ENCODE measurements at places on chromosomes 4 and X. TPM values are rescaled to one million over a fixed set of nuclear protein-coding genes. Genes with fewer than 3 reads are reported as not detected.

The IQSEC2 gene
- 12.7 TPM for total RNA-seq

The IL3RA gene
- total RNA-seq, result 1.3 TPM

The PABPC4L gene
- total RNA-seq, result 0.26 TPM

The EPHA5 gene
- total RNA-seq, result not detected

The SPATA4 gene
- total RNA-seq, result not detected

The GUCY1A1 gene
- 7.6 TPM for total RNA-seq

The FAM241A gene
- total RNA-seq, result 2.0 TPM

The BANK1 gene
- total RNA-seq, result 1.0 TPM

The COL4A6 gene
- under 0.01 TPM for total RNA-seq

The PASD1 gene
- total RNA-seq, result not detected

DNA sequence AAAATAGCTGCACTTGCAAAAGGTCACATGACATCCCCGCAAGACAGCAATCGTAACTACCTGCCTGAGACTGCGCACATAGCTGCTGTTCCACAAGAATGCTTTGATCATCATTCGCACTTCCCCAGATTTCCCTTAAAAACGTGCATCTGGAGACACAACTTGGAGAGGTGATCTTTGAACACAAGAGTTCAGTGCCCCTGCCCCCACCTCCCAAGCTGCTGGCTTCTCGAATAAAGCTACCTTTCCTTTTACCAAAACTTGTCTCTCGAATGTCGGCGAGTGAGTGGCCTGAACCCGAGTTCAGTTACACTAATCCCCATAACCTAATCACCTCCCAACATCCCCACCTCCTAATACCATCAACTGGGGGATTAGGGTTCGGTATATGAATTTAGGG, 14.4 kb upstream of the MRFAP1 start:
- no peak for DNase-seq
- no peaks in the 10 kb centered on the region for H3K36me3 ChIP-seq
- no peaks in the 10 kb centered on the region for H3K4me1 ChIP-seq
- no peak overlapping the region for H3K4me3 ChIP-seq

DNA sequence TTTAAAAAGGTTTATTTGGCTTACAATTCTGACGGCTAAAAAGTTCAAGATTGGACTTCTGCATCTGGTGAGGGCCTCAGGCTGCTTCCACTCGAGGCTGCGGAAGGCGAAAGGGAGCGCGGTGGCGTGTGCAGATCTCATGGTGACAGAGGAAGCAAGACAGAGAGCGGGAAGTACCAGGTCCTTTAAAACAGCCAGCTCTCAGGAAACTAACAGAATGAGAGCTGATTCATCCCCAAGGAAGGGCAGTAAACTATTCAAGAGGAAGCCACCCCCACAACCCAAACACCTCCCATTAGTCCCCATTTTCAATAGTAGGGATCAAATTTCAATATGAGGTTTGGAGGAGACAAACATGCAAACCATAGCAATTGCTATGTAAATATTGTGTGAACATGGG, 2144.2 kb upstream of the AGA start:
- no peaks in the 10 kb centered on the region for H3K36me3 ChIP-seq
- DNase-seq, result no peak
- no peak overlapping the region for H3K27ac ChIP-seq

- no peak overlapping the region for H3K4me3 ChIP-seq
- no peak for DNase-seq
- H3K27me3 ChIP-seq, result no peaks in the 10 kb centered on the region
- H3K4me1 ChIP-seq, result no peaks in the 10 kb centered on the region
- H3K27ac ChIP-seq, result no peak overlapping the region
Measured at GRCh38 chr4:111628437-111628836, 516.8 kb upstream of the FAM241A start.

DNA sequence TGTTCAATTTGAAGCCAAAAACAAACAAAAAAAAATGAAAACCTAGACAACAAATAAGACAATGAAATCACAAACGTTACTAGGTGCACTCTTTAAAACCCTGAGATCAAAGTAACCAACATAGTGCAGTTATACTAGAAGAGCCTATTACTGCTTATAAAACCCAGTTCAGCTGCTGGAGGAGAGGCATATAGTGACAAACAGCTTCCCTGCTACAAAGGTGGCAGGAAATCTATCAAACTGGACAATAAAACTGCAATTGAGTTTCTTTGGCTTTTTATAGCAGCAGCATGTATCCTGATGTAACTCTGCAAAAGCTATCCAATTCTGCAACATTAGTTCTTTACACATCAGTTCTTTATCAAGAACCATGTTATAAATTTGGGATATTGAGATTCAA, 155.6 kb downstream of the LRBA start:
- DNase-seq, result no peak
- H3K27ac ChIP-seq, result no peak overlapping the region
- H3K36me3 ChIP-seq, result no peaks in the 10 kb centered on the region
- H3K27me3 ChIP-seq, result no peaks in the 10 kb centered on the region

GRCh38 chrX:18210470-18210869, 10.2 kb downstream of the BEND2 start:
- no peak overlapping the region for H3K4me3 ChIP-seq
- H3K27me3 ChIP-seq, result no peaks in the 10 kb centered on the region
- H3K36me3 ChIP-seq, result no peaks in the 10 kb centered on the region
- H3K4me1 ChIP-seq, result no peaks in the 10 kb centered on the region
- H3K27ac ChIP-seq, result no peak overlapping the region

- no peak overlapping the region for H3K4me3 ChIP-seq
- no peaks in the 10 kb centered on the region for H3K27me3 ChIP-seq
- no peak overlapping the region for H3K27ac ChIP-seq
- no peaks in the 10 kb centered on the region for H3K36me3 ChIP-seq
- H3K4me1 ChIP-seq, result no peaks in the 10 kb centered on the region
Measured at GRCh38 chrX:123818243-123818642, 41.6 kb upstream of the XIAP start.

DNA sequence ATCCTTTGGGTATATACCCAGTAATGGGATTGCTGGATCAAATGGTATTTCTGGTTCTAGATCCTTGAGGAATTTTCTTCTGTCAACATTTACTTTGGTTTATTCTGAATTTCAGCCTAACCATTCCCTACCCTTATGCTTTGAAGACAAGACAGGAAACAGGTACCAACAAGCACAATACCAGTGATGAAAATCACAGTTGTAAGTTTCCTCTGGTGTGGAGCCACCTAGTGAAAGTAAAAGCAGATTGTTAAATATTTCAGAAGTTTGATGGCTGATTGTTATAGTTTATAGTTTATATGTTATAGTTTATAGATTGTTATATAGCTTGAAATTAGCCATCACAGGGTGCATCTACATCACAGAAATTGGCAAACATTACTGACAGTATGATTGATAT, 104.5 kb upstream of the AGA start:
- no peaks in the 10 kb centered on the region for H3K4me1 ChIP-seq
- H3K27me3 ChIP-seq, result no peaks in the 10 kb centered on the region
- no peaks in the 10 kb centered on the region for H3K36me3 ChIP-seq
- DNase-seq, result no peak
- H3K27ac ChIP-seq, result no peak overlapping the region

DNA sequence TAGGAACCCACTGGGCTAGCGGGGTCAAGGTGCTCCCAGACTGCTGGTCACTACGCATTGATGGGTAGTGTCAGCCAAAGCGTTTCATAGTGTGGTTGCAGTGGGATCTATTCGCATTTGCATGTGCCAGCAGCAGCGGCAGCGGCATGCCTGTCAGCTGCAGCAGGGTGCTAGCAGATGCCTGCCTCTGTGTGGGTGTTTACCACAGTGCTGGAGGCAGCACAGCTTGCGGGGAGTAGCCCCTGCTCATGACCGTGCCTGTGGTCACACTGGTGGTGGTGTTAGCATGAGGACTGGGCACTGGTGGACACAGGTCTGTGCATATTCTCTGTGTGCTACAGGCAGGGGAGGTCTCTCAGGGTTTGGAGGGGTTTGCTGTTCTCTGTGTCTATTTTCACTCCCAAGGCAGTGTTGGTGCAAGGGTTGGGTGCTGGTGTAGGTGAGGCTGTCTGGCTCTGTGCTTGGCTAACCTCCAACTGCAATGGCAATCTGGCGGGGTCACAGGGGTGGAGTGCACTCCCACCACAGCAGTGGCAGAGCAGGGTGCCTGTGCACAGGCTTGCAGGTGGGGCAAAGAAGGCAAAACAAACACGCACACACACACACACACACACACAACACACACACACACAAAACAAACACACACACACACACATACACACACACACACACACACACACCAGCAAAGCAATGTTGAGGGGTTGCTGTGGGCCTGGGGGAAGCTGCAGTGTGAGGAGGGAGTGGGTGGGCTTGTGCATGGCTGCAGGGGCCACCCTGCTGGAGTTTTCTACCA, 184.4 kb downstream of the GLUD2 start:
- no peaks in the 10 kb centered on the region for H3K4me1 ChIP-seq
- H3K36me3 ChIP-seq, result no peaks in the 10 kb centered on the region
- H3K4me3 ChIP-seq, result no peak overlapping the region
- H3K27me3 ChIP-seq, result no peaks in the 10 kb centered on the region
- H3K27ac ChIP-seq, result no peak overlapping the region
- DNase-seq, result no peak

GRCh38 chrX:54171527-54172250, 11.4 kb downstream of the FAM120C start:
- H3K4me1 ChIP-seq, result peaks cover 5% of the 10 kb centered on the region
- no peaks in the 10 kb centered on the region for H3K27me3 ChIP-seq
- no peak overlapping the region for H3K4me3 ChIP-seq
- no peaks in the 10 kb centered on the region for H3K36me3 ChIP-seq
- H3K27ac ChIP-seq, result no peak overlapping the region
- DNase-seq, result no peak

- H3K36me3 ChIP-seq, result no peaks in the 10 kb centered on the region
Measured at GRCh38 chr4:14675279-14675985, 326.8 kb upstream of the CPEB2 start.

GRCh38 chr4:139229534-139230039, 50.4 kb downstream of the MGARP start:
- H3K36me3 ChIP-seq, result no peaks in the 10 kb centered on the region
- no peak for DNase-seq
- H3K4me3 ChIP-seq, result no peak overlapping the region

DNA sequence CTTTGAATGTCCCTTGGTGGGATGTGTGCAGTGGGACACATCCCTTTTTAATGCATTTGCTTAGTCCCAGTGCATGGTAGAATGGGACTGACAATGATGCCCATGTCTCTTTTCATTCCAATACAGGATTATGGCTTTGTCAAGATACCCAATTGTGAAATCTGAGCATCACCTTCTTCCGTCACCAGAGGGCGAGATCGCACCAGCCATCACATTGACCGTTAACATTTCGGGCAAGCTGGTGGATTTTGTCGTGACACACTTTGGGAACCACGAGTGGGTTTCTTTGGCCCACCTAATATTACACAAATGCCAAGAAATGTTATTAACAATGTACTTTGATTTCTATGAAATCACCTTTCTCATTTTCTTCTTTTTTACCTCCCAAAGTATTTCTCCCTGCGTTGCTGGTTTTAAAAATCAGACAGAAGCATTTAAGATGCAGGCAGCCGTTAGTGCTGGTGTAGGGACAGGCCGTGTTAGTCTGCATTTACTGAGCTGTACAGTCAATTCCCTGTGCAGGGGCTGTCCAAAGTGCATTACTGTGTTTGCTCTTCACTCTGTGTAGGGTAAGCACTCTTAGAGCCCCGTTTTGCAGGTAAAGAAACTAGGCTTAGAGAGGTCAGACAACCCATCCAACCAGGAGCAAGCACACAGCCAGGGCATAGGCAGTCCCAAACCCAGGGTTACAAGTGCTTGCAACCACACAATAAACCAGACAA, 46.5 kb downstream of the CWH43 start:
- DNase-seq, result no peak
- H3K36me3 ChIP-seq, result no peaks in the 10 kb centered on the region
- no peaks in the 10 kb centered on the region for H3K4me1 ChIP-seq
- H3K4me3 ChIP-seq, result no peak overlapping the region
- H3K27ac ChIP-seq, result no peak overlapping the region

DNA sequence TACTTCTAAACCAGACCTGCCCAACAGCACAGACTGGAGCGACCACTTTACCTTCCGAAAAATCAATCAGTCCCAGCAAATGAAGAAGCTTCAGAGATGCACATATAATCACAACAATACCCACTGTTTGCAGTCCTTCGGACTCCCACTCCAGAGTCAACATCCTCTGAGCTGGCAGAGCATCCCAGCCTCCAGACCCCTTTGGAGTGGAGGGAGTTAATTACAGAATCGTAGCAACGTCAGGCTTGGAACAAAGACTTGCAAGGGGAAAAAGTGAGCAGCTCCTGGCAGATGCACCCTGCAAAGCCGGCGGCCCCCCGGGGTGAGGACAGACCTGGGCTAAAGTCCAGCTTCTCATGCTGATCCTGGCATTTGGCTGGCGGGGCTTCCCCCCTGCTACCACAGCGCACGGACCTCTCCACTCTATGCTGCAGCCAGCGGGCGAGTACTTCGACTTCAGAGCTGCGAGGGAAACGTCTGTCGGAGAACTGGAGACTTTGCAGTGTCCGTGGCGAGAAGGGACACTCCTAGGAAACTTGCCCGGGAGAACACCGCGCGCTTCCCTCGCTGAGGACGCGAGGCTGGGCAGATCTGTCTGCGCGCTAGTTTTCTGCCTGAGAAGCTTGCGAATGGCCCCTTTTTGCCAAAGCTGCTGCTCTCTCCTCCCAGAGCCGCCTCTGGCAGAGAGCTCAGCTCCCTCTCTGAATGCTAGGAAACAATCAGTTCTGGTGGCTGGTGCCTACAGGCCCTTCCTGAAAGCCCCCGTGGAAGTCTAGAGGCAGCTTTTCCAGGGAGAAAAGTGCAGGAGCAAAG, 283.7 kb downstream of the PACRGL start:
- no peaks in the 10 kb centered on the region for H3K27me3 ChIP-seq
- no peak overlapping the region for H3K27ac ChIP-seq
- H3K36me3 ChIP-seq, result no peaks in the 10 kb centered on the region
- H3K4me3 ChIP-seq, result no peak overlapping the region

DNA sequence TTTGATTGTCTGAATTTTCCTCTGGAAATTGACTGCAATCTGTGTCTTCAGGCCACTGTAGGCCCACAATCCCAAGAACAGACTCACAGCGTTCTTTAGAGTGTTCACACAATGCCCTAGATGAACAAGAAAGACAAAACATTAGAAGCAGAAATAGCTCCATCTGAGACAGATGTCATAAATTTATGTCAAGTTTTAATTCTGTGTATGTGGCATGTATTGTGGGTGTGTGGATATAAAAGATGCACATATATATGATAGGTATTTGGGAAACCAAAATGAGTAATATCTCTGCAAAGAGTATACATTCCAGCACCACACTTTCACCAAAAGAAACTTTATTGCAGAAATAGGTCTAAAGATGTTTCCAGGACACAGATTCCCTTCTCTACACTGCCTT, 176.1 kb downstream of the CORIN start:
- H3K27me3 ChIP-seq, result no peaks in the 10 kb centered on the region
- no peaks in the 10 kb centered on the region for H3K36me3 ChIP-seq
- DNase-seq, result no peak
- no peaks in the 10 kb centered on the region for H3K4me1 ChIP-seq
- no peak overlapping the region for H3K27ac ChIP-seq

GRCh38 chrX:20664131-20664530, 397.4 kb upstream of the RPS6KA3 start:
- no peaks in the 10 kb centered on the region for H3K4me1 ChIP-seq
- no peaks in the 10 kb centered on the region for H3K36me3 ChIP-seq
- H3K27me3 ChIP-seq, result no peaks in the 10 kb centered on the region
- no peak overlapping the region for H3K4me3 ChIP-seq

GRCh38 chr4:163556650-163557391, 62.3 kb downstream of the TMA16 start:
- H3K4me1 ChIP-seq, result no peaks in the 10 kb centered on the region
- DNase-seq, result no peak
- no peak overlapping the region for H3K4me3 ChIP-seq
- H3K27ac ChIP-seq, result no peak overlapping the region
- H3K36me3 ChIP-seq, result no peaks in the 10 kb centered on the region
